ENCODE measurements at places on chromosomes 16 and 17. TPM values are rescaled to one million over a fixed set of nuclear protein-coding genes. Genes with fewer than 3 reads are reported as not detected.

C16orf54 gene
- 2.5 TPM for total RNA-seq

GRCh38 chr16:58332997-58333700, 38.3 kb upstream of the PRSS54 start:
- DNase-seq = no peak

- DNase-seq = no peak
Observed at GRCh38 chr17:76641501-76641900, 2.1 kb downstream of the ST6GALNAC1 start.

- DNase-seq = no peak
Observed at GRCh38 chr17:78766743-78767294, 15.3 kb downstream of the CYTH1 start.

Data from esophagus muscularis mucosa (tissue), 4 donors.